ENCODE measurements at places on chromosomes 7 and 10.

DNA sequence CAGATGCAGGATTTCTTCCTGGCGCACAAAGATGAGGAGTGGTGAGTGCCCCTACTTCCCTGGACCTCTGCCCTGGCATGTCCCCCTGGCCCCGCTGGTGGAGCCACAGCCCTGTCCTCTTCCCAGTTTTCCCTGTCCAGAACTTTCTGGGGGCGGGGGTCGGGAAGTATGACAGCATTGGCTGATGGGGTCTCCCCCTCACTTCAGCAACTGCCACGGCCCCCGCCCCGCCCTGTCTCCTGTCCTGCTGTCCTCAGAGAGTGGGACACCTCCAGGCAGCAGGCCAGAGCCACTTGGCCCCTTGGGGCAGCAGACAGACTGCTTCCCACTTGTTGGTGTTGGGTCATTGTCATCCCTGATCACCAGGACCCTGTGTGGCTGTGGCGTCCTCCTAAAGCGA is 7.3 kb downstream of the SRRT start:
- no peak for DNase-seq

DNA sequence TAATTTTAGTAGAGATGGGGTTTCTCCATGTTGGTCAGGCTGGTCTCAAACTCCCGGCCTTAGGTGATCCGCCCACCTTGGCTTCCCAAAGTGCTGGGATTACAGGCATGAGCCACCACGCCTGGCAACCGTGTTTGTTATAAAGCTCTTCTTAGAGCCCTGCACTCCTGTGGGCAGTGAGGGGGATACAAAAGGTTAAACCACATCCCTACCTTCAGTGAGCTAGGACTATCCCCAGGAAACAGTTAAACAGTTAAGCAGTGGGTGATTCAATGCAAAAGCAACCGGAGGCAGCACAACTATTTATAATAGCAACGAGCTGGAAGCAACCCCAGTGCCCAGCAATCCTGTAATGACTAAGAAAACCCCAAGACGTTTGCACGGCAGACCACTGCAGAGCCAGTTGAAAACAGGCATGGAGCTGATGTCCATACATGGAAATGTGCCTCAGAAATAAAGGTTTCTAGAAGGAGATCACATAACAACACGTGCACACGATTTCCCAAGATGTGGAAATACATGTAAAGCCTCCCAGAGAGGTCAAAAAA is 107.2 kb upstream of the LYZL2 start:
- no peak for DNase-seq

DNA sequence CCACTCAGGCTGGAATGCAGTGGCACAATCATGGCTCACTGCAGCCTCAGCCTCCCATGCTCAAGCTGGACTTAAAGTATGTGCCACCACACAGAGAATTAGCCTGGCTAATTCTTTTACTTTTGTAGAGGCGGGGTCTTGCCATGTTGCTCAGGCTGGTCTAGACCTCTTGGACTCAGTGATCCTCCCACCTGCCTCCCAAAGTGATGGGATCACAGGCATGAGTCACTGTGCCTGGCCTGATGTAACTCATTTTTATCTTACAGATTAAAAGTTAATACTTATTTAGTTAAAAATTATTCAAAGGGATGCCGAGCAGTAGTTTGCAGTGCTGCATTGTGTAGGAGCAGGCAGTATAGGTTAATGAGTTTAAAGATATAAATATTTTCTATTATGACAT is 12.6 kb upstream of the PLXDC2 start:
- no peak for DNase-seq

GRCh38 chr10:2968401-2969058 is 98.8 kb upstream of the PFKP start:
- no peak for DNase-seq

DNA sequence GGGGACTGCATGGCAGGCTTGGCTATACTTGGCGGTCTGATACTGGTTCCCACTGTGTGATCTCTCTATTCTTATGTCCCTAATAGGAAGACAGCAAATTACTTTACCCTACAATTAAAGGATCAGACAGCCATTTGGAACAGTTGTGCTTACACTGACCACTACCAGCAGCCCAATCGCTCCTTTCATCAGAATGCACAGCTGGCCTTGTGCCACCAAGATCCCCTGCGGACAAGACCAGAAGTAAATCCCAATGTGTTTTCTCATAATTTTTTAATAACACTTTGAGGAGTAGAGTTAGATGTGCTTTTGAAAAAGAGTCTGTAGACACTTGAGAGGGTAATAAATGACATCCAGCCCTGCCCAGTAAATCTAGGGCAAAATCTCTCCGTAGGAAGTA is 297.2 kb upstream of the ZNF32 start:
- no peak for DNase-seq

DNA sequence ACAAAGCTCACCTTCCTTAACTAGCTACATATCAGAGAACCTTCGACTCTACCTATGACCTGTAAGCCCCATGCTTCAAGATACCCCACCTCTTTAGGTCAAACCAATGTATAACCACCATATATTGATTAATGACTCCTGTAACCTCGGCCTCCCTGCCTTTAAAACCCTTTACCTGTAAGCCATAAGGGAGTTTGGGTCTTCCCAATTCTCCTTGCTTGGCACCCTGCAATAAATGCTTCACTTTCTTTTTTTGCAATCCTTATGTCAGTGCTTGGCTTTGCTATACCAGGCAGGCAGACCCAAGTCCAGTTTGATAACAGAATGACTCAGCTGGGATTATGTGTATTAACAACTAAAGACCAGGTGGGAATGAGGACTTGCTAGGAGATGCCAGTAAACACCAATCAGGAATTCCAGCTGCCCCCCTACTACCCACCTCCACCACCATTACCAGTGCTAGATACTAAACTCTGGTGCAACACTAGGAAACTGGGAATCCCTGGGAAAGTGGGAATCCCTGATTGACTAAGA is 22.0 kb upstream of the SLC35G1 start:
- no peak for DNase-seq

DNA sequence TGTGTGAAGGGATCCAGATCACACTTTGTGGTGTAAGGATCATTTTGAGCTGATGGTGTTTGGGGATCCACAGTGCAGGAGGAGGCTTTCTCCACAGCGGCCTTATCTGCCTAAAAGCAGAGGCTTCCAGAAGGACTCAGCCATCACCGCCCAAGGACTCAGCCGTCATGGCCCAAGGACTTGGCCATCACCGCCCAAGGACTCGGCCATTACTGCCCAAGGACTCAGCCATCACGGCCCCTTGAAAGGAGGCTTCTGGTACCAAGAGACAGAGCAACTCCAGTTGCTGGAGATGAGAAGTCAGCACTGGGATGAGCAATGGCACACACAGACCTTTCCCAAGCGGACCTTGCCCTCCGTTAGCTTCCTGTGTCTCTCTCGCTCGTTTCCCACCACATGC is 6.0 kb upstream of the CFAP46 start:
- no peak for DNase-seq

GRCh38 chr7:18330548-18330947 is 165.0 kb upstream of the HDAC9 start:
- DNase-seq, result no peak

DNA sequence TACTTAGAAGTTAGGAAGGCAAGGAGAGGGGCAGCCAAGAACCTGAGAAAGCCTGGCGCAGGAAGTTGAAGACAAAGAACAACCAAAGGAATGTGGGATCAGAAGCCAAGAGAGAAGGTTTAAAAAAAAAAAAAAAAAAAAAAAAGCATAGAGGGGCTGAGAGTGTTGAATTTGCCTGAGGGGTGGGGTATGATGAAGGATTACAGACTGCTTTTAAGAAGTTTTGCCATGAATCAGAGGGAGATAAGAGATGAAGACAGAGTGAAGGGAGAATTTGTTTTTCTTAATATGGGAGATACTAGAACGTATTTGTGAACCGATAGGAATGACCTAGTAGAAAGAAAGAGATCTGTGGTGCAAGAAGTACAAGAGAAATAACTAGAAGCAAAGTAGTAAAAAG is 6.7 kb downstream of the SLC26A4 start:
- no peak for DNase-seq

GRCh38 chr10:103124420-103125096 is 68.5 kb downstream of the NT5C2 start:
- DNase-seq, result no peak

DNA sequence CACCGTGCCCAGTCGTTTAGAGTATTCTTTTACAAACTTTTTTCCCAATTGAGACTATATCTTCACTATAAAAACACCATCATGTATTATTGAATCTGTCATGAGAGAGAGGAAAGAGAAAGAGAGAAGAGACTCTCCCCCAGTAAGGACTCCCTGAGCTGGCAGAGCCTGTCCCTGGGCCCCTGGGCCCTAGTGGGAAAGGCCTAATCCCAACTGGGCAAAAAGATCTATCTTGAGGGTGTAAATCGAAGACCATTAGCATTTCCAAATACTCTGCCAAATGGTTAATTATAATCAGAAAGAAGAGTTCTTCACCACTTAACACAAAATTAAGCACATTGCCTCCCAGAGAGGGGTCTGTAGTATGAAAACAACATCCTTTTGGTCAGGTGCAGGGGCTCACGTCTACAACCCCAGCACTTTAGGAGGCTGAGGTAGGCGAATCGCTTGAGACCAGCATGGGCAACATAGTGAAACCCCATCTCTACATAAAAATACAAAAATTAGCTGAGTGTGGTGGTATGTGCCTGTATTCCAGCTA is 108.2 kb downstream of the SKIDA1 start:
- no peak for DNase-seq

GRCh38 chr10:51272555-51272954 is 198.3 kb downstream of the PRKG1 start:
- no peak for DNase-seq

DNA sequence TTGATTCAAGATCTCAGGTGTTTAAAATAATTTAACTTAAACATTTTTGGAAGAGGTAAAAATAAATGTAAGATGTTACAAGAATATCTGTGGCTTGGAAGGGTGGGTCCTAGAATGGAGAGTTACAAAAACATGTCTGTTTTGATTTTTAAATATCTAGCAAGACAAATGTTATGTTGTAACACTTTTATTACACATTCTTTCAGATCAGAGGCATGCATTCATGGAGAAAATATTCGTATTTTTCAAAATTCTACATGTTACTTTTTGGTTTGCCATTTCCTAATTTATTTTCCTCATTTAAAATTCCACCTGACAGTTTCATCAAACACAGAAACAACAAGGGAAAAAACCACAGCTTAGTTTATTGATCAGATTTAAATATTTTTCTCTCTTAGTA is 10.0 kb downstream of the WBP1L start:
- DNase-seq, result no peak

DNA sequence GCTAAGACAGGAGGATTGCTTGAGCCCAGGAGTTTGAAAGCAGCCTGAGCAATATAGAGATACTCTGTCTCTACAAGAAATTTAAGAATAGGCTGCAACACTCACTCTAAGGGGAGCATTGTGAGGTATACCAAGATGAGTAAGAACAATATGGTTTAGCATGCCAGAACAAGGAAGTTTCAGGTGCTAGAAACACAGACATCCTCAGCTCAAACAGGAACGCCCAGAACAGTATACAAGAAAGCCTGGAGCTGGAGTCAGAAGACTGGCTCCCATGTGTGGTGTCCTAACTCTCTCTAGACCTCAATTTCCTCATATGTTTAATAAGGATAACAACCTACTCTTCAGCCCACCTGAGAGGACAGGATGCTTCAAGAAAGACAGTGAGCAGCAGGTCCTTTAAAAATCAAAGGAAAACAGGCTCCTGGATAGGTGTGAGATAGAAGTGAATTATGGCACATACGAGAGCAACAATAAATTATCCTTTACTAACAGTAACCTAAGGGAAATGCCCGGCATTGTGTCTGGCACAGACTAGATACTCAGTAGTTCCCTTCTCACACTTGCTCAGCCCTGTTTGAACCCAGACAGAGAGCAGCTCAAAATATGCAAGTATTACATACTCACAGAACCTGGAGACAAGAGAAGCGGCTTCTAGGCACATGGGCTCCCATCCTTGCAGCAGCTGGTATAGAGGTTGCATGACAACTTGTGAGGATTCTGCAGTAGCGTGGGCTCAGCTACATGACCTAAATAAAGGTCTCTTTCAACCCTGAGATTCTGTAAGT is 45.4 kb downstream of the KAT6B start:
- no peak for DNase-seq

DNA sequence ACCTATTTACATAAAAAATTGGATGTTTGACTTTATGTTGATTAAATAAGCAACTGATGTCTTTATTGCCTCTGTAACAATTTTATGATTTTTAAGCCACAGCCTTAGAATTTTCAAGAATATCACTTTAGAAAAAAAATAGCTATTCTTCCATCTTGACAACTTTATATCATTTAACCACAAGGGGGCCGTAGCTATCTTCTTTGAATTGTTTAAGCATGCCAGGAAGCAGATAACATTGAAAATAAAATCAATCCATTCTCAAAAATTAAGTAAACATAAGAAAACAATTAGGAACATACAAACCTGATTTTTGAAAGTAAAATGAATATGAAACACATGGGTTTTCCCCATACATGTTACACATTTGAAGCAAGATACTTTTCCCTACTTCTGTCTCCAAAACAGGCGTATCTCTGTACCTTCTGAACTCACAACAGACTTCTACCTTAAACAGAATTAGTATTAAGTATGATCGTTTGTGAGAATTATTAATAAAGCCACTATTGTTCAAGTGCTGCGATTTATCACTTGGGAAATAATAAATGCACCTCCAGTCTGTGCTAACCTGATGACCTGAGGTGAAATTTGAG is 209.0 kb downstream of the CACNA2D1 start:
- no peak for DNase-seq

GRCh38 chr7:138460649-138461607 is 869 bp downstream of the TRIM24 start:
- DNase-seq, result peak; percentile 31

- no peak for DNase-seq
Measured at GRCh38 chr7:96211954-96212353, 109.9 kb downstream of the SLC25A13 start.

GRCh38 chr10:3414667-3415023 is 242.1 kb upstream of the PITRM1 start:
- no peak for DNase-seq

- DNase-seq, result no peak
Measured at GRCh38 chr10:7243139-7243538, 167.7 kb downstream of the SFMBT2 start.

- DNase-seq, result peak; percentile 46
Measured at GRCh38 chr10:79374312-79375191, 27.3 kb downstream of the PPIF start.

- DNase-seq, result no peak
Measured at GRCh38 chr10:121927318-121927840, 452 bp downstream of the ATE1 start.

- DNase-seq, result no peak
Measured at GRCh38 chr10:59068581-59069191, 107.8 kb upstream of the PHYHIPL start.

Data from stimulated activated CD4-positive, alpha-beta T cell treated with anti-CD3 and anti-CD28 coated beads, Interleukin-15, amount 100 ng/mL, for 1 hour (primary cell).